ENCODE measurements at places on chromosomes 2 and 18.

DNA sequence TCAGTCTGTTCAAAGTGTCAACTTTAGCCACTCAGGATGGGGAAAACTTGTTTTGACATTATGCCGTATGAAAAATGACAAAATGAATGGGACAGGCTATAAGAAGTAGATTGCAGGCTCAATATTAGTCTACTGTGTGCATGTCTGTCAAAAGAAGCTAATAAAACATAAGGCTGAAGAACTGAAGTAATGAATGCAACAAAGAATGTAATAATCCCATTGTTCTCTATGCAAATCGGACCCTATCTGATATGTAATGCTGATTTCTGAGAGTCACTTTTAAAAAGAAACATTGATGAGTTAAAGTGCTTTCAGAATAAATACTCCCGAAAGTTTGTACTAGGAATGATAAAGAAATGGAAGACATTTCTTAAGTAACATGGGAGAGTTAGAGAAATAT is 172.2 kb downstream of the DLGAP1 start:
- no peak for DNase-seq

- no peak for DNase-seq
Measured at GRCh38 chr2:102983786-102984185, 222.0 kb downstream of the TMEM182 start.

DNA sequence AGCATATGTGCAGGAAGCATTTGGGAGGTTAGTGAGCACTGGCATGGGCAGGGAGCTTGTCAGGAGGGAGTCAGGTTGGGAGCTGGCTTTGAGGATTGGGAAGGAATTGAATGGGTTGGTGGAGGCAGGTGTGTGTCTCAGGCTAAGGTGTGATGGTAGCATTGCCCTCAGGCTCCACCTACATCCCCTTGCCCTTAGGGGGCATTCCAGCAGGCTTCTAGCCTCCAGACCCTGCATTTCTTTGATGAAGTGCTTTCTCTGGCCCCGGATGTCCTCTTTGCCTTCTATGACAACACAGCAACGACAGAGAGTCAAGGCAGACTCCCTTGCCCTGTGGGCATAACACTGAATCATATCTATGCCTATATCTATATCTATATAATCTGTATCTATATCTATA is 13.5 kb downstream of the RHBDD1 start:
- DNase-seq: no peak

GRCh38 chr2:203960811-203961210 is 24.2 kb downstream of the ICOS start:
- DNase-seq: no peak

DNA sequence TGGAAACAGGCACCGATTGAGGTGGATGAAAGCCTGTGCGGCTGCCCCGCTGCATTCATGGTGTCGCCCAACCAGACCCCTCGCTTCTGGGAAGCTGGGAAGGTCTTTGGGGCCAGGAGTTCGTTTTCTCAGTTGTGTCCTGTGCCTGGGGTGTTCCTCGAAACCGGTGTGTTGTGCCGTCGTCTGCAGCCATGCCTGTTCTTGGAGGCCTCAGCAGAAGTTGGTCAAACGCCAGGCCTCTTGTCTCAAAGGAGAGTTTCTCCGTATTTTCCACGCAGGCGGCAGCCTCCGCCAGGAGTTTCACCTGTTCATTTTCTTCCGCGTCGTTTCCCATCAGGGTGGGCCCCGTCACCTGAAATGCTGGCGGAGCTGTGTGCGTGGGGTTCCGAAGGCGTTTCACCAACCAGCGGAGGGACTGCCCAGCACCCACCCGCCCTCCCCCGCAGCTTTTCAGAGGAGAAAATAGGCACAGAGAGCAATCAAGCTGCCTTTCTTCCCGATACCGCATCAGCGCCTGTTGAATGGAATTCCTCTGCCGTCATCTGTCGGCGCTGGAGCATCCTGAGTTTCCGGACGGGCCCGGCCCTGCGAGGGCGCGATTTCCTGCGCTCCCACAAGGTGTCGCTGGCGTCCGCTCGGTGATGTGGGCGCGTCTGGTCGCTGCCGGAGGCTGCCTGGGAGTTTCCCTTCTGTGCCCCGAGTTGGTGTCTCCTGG is 17.0 kb upstream of the NFATC1 start:
- peak; percentile 66 for DNase-seq

DNA sequence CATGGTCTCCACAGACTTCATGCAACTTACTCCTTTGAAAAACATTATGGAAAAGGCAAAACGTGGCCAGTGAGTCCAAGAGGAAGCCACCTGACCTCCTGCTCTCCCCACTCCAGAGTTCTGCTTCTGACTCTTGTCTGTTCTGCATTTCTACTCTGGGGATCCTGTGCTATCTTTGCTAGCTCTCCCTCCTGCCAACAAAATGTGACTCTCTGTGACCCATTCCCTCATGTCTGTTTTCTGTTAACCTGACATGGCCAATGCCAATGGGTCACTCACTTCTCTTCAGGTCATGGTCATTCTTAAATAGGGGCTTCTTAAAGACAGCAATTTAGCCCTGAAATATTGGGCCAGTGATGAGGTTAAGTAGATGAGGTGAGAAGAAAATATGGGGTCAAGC is 210.3 kb downstream of the CDH20 start:
- no peak for DNase-seq

- no peak for DNase-seq
Measured at GRCh38 chr18:79563949-79564348, 115.7 kb upstream of the CTDP1 start.

- DNase-seq: no peak
Measured at GRCh38 chr2:85924522-85924921, 35.7 kb upstream of the ST3GAL5 start.

GRCh38 chr2:146873056-146873455 is 971.8 kb upstream of the ACVR2A start:
- DNase-seq: no peak

DNA sequence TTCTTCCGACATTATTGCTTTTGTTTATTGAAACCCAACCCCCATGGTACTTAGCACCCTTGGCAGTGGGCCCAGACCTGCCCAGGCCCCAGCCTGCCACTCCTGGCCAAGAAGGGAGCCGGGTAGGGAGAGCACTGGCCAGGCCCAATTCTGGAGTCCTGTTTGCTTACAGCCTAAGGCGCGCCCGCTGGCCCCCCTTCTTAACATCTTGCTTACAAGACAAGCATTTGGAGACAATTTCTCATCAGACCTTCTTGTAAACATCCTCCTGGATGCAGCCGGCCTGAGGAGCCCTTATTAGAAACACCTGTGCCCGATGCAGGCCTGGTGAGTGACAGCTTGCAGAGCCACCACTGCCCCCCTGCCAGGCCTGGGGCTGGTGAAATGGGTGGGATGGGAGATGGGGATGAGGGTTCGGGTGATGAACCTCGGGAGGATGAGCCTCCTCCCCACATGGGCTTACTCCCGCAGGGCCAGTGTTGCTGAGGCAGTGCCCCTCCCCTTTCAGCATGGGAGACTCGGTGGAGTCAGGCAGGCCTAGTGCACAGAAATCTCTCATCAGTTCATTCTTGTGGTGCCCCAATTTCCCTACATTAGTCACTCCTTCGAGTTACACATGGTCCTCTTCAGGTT is 217.5 kb downstream of the CYP26B1 start:
- no peak for DNase-seq

DNA sequence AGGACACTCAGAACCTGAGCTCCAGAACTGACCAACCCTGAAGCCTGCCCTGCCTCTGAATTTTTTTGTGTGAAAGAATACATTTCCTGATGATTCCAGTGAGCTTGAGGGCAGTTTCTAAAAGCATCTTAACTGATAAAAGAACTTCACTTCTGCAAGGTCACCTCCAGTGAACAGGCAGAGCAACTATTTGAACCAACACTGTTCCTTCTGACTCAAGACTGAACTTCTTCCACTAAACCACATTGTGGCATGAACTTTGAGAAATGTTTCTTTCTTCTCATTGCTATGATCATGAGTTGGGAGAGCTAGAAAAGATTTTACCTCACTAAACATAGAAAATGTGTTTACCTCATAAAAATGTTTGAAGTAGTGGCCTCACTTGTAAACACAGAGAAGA is 83.8 kb upstream of the SERTAD2 start:
- no peak for DNase-seq

- peak; percentile 45 for DNase-seq
Measured at GRCh38 chr2:170361090-170361936, 183.4 kb downstream of the MYO3B start.

DNA sequence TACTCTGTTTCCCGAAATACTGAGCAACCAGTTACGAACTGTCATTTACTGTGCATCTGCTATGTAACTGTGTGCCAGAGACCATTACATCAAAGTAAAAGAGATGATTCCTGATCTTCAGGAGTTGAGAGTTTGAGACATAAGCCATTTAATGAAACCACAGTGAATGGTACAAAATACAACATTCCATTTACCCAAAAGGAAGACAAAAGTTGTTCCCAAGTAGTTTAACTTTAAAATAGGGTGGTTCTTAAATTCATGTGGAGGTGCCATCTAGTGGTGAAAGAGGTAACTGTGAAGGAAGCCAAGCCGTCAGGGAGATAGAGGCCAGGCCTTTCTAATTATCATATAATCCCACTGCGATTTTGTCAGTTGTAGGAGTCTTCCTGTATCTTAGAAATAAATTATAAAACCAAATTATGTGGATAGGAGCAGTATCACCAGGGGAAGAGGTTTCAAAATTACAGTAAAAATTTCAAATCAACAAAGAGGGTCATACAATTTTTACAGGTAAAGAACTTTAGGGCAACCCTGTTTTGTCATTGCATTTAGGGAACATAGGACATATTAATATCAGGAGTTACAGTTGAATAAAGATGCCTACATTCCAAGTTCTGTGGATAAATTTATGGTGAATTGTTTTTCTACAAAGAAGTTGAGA is 67.7 kb downstream of the EPAS1 start:
- DNase-seq: no peak

- DNase-seq: no peak
Measured at GRCh38 chr2:56674084-56674483, 490.3 kb downstream of the CCDC85A start.

DNA sequence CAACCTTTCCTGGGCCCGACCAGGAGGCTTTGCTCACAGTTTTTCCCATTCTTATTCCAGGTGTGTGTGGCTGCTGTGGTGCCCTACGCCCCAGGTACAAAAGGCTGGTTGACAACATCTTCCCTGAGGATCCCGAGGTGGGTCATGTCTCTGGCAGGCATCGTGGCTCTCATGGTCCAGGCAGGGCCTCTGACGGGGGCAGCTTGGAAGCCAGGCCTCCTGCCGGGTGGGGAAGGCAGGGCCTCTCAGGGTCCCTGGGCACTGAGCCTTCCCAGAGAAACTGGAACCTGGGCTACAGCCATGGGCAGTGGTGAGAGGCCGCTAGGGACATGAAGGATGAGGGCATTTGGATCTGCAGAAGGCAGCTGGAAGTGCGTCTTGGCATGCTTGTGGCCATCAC is 49.4 kb downstream of the EFR3B start:
- no peak for DNase-seq

DNA sequence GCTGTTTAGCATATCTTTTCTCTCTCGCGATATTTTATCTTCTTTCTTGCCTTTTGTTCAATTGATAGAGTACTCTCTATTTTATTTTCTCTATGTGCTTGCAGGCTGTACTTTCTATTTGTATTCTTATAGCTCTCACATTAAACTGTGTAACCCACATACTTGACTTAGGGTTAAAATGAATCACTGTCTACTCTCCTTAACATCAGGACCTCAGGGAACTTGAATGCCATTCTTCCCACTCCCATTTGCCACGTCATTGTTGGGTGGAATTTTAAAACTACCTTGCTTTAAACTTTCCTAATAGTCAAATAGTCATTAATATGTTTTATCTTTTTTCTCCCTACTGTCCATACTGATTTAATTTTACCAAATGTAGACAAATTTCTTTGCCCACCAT is 269.7 kb downstream of the ALPK2 start:
- DNase-seq: no peak

DNA sequence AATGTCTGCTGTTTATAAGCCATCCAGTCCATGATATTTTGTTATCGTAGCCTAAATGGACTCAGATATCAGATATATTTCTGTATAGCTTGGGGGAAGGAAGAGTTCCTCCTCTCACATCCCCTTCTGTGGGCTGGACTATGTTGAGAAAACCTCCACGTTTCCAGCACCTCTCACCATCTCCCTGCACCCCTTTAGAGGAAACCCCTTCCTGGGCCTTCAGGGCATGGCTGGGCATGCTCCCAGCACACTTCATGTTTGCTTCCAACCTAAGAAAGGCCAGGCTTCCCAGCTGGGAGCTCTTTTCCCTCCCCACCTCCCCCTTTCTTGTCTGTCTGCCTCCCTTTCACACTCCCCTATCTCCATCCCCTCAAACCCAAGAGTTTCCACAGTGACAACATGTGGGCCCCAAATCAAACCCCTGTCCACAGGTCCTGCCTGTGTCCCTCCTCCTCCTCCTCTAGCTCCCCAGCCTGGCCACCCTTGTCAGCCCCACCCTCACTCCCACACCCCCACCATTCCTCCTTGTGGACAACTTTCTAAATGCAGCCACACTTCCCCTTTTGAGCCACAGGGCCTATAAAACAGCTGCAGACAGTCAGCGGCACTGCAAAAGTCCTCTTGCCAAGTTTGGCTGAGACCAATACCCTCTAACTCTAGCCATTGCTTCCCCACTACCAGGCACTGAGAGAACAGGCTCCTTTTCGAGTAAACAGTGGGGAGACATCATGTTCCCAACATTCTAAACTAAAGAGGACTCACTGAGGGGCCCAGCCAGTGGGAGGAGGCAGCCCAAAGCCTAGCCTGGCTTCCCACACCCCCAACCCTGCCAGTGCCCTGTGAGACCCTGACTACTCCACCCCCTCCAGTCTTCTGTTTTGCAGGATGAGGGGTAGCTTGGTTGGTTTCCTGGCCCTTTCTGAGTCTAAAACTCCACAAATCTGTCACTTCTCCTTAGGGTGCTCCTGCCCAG is 120.5 kb downstream of the ZFP36L2 start:
- DNase-seq: peak; percentile 42

DNA sequence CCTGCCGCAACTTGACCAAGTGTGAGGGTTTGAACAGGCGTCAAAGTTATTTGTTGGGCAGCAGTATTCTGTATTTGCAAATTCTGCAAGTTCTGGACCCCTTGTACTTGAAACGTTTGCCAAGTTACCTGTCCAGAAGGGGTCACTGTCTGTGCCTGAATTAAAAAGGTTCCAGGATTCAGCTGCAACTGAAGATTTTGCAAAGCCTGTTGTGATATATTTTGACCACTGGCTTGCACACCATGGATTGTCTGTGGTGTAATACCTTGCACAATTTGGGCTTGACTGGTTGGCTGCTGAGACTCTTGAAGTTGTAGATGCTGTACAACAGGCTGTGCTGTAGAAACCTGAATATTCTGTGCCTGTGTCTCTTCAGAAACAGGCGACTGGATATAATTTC is 10.2 kb downstream of the SP3 start:
- DNase-seq: no peak
